Activated CD8-positive, alpha-beta T cell treated with anti-CD3 and anti-CD28 coated beads for 36 hours (primary cell): ENCODE measurements at places on chromosomes 11 and 22. TPM values are rescaled to one million over a fixed set of nuclear protein-coding genes. Genes with fewer than 3 reads are reported as not detected.

- no peak for DNase-seq
Measured at GRCh38 chr11:75777461-75778110, 9.0 kb downstream of the DGAT2 start.

DNA sequence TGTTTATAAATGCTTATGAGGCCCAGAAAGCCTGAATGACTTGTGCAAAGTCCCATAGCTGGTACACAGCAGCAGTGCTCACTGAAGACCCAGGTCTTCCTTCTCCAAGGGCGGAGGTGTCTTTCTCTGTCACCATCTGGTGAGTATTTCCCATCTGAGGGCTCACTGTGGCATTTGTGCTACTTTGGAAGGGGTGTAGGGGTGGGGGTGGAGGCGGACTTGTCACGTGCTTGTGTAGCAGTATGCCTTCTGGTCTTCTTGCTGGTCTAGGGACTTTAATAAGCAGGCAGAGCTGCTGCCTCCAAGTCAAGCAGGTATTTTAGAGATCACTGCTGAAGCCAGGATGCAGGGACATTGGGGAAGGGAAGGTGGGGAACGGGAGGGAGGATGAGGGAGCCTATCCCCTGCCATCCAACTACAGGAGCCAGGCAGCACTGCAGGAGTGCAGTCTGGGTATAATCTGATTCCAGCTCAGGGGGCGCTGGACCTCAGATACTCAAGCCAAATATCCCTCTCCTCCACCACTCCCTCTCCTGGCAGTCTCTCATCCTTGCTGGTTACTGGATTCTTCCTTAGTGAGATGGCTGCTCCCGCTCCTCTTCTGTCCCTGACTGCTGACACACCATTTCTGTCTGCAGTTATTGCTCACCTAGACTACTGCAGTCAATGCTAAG, 3.4 kb downstream of the ABCC8 start:
- DNase-seq: no peak

GRCh38 chr11:64633555-64634159, 42.6 kb downstream of the SLC22A12 start:
- DNase-seq: no peak

- no peak for DNase-seq
Measured at GRCh38 chr22:32216911-32217310, 12.0 kb upstream of the RFPL2 start.

- no peak for DNase-seq
Measured at GRCh38 chr11:45232341-45233080, 53.6 kb downstream of the SYT13 start.

- no peak for DNase-seq
Measured at GRCh38 chr11:126628450-126628789, 272.9 kb downstream of the ST3GAL4 start.

C22orf31 gene
- not detected for total RNA-seq

ADAMTS15 gene
- total RNA-seq: not detected

DNA sequence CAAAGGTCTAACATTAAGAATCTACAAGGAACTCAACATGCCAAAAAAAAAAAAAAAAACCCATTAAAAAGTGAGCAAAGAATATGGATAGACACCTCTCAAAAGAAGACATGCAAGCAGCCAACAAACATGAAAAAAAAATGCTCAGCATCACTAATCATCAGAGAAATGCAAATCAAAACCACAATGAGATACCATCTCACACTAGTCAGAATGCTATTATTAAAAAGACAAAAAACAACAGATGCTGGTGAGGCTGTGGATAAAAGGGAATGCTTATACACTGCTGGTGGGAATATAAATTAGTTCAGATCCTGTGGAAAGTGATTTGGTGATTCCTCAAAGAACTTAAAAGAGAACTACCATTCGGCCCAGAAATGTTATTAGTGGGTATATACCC, 257.7 kb upstream of the PLET1 start:
- DNase-seq: no peak

GRCh38 chr22:41512421-41513194, 31.7 kb downstream of the POLR3H start:
- DNase-seq: no peak

BTBD18 gene
- not detected for total RNA-seq

KCNE3 gene
- total RNA-seq: not detected

GRCh38 chr11:65575568-65576231, at the start of gene EHBP1L1:
Gene EHBP1L1, plus strand, starts transcription at chr11:65576053. Its CDS starts 250 bp downstream, at chr11:65576303.
- peak; percentile 88 for DNase-seq

GRCh38 chr22:48242461-48242864, 1480.0 kb downstream of the TBC1D22A start:
- DNase-seq: no peak

DNA sequence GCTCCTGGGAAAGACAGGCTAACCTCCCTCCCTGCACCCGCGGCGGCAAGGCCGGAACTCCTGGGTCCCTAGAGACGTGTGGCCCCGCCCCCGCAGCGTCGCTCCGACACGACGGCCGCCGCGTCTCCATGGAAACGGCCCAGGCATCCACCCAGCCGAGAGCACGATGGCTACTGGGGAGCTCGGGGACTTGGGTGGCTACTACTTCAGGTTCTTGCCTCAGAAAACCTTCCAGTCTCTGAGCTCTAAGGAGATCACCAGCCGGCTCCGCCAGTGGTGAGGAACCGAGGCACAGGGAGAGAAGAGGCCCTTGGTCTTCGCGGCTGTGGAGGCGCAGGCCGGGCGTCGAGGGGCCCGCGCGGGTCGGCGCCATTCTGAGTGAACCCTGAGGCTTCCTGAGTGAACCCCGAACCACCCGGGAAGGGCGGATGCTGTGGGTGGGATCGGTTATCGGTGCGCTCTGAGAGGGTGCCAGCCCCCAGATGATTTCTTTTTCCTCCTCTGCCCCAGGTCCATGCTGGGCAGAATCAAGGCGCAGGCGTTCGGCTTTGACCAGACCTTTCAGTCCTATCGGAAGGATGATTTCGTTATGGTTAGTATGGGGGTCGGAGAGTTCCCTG, at the start of gene CFAP300:
Gene CFAP300, plus strand, starts transcription at position 133 of the 620 bp plus-strand sequence. Its CDS starts 34 bp downstream, at position 167.
- DNase-seq: peak; percentile 69

- no peak for DNase-seq
Measured at GRCh38 chr22:43925433-43926348, 2.1 kb downstream of the PNPLA3 start.

GRCh38 chr11:35388061-35388460, 31.3 kb downstream of the SLC1A2 start:
- DNase-seq: no peak

DNA sequence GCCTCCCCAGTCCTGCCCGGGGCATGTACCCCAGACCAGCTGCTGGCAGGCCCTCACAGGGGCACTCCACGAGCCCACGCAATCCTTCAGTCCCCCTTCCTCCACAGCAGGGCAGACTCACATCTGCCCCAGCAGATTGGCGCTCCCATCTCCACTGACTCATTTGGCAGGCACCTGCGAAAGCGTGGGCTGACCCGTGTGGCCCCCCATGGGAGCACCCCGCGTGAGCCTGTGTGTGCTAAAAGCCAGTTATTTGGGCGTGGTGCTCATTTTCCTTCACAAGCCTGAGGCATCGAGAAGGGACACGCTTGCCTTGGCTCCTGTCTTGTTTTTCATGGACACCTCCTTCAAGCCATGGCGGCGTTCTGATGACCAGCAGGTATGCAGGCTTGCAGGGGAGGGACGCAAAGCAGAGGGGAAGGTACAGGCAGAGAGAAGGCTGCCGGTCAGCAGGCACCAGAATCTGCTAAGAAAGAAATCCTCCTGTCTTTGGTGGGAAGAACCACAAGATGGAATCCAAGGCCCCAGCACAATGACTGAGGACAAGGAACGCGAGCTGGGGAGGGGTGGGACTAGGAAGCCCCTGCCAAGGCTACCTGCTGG, 8.6 kb downstream of the NECTIN1 start:
- DNase-seq: no peak

FBLN1 gene
- total RNA-seq: 0.56 TPM

- no peak for DNase-seq
Measured at GRCh38 chr11:28838741-28839140, 730.6 kb downstream of the METTL15 start.

ANKK1 gene
- not detected for total RNA-seq

DNA sequence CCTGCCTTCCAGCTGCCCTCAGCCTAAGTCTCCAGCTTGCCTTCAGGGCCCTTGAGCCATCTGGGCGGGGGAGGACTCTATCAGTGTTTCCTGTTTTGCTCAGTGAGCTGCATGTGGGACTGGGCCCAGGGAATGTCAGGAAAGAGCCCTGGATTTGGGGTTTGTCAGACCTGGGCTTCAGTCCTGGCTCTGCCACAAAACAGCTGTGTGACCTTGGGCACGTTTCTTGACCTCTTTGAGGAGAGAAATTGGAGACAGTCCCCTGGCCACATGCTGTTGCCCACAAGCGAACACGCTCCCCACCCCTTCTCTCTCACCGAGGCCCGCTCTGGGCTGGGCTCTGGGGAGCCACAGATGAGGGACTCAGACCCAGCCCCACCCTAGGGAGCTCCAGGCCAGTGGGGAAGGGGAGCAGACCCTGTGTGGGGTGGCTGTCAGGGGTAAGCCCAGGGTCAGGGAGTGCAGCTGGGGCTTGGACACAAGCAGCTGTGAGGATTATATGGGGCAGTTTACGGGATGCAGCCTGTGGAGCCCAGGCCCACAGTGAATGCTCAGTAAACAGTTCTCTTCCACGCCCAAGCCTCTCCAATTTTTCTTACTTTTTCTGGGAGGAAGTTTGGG, 12.3 kb downstream of the MYO7A start:
- DNase-seq: no peak

PRCP gene
- total RNA-seq: 21.8 TPM

DNA sequence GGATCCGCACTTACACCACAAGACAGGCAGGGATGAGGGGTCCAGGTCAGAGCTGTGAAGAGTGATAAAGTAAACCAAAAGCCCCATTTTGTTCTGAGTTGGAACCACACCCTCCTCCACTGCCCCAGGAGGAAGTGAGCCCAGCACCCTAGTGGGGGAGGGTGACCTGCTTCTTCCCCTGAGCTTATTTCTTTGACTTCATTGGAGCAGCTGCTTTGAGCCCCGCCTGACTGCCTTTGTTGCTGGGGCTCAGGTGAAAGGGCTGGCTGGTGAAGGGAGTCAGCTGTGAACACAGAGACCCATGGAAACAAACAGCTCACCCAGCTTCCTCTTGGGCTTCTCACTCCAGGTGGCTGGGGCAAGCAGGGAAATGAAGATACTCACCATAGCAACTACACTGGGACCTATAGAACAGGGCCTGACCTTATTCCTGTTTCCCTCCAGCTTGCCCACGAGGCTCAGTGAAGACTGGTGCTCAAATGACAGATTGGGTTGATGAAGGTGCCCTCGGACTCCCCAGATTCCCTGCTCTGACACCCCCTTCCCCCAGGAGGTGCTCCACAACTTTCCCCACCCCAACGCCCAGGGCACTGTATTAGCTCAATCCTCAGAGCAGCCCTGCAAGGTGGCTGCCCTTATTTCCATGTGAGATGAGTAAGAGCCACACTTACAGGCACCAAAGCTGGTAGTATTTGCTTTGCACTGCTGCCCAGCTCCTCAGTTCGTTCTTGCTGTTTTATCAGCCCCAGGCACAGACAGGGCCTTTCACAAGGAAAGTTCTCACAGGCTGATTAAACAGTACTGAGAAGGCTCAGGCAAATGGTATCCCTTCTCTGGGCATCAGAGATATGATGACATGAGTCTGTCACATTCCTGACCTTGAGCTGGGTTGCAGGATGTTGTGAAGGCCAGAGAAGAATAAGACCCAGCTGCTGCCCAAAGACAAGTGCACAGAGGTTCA, 2.4 kb downstream of the UCP2 start:
- DNase-seq: peak; percentile 90

DNA sequence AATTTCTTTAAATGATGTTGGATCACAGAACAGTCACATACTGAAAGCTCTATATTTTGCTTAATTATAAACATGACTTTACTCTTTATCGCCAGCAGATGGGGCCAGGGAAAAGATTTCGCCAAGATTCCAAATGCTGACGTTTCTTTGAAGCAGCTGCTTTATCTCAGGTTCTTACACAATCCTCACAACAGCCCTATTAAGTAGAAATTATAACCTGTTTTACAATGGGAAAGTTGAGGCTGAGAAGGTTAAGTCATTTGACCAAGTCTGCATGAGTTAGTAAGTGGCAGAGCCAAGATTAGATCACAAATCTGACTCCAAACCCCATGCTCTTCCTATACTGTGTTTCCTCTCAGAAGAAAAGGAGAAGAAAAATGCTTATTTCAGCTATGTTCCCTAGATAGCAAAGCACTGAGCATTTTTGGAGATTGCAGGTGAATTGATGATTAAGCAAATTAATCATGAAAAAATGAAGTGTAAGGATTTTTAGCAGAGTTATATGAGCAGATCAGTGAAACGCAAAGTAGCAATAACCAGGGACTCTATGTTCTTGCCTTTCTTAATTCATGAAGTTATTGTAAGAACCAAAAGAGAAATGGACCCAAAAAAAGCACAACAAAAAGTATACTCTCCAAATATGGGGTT, 79.0 kb downstream of the AASDHPPT start:
- peak; percentile 24 for DNase-seq

- no peak for DNase-seq
Measured at GRCh38 chr11:129724866-129725265, 90.8 kb upstream of the TMEM45B start.

LGALS12 gene
- total RNA-seq: not detected

DNA sequence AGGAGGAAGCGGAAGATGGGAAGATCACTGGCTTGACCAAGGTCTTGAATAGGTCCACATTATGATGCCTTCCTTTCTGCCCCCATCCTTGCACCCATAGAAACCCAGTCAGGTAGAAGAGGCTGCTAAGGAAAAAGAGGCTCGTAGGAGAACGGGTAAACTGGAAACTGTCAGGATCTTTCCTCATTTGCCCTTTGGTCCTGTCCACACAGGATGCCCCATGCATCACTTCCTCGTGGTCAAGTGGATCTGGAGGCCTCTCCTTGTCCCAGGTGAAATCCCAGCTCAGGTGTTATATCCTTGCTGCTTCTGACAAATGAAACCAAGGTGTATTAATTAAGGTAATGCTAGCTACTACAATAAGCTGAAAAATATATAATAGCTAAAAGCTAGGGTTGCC, 8.0 kb upstream of the ZBTB16 start:
- no peak for DNase-seq

DNA sequence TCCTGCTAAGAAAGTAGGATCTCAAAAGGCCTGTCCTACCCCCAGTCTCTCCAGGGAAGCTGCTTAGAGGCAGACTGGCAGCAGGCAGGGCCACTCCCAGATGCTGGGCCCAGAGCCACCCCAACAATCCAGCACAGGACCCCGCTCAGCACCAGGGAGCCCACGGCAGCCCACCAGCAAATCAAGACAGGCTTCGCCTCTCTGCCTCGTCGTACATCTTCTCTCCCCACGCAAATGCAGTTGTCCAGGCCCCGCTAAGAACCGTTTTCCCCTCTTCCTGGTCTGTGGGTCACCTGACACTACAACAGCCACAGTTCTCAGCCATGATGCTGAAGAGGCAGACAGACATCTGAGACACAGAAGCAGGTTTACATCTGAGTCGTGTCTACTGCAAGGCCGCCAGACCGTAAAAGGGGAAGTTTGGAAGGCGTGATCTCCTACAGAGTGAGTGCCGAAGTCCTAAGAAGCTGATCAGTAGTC, 51.1 kb downstream of the IGSF9B start:
- no peak for DNase-seq

PHETA2 gene
- 0.97 TPM for total RNA-seq

GRCh38 chr11:129853518-129854231, 38.0 kb downstream of the TMEM45B start:
- DNase-seq: peak; percentile 74
